Brain (organoid and tissue), 16 donors: ENCODE measurements at places on chromosomes 6 and 20.

DNA sequence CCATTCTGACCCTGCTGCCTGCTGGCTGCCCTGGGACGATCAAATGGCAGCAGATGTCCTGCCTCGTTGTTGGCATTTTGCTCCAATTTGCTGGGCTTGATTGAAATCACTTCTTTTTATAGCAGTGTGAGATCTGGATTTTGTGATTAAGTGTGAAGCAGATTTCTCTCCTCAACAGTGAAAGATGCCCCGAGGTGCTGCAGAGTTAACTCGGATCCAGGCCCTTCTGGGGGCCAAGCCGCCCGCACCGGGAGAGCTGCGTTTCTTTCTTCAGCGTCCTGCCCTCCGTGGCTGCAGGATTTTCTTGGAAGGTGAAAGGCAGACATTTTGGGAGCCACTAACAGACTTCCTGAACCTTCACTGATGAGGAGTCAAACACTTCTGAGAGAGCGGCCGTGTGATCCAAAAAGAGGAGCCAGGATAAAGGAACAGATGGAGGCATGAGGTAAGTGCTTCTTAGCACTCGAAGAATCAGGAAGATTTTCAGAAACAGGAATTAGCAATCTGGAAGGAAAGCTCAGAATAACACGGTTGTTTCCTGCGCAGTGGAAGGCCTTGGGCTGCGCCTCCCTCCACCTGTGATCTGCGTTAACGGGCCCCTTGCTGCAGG lies 139.5 kb upstream of the AFDN start:
- peak; percentile 94 for DNase-seq

GRCh38 chr20:61608275-61609085 lies 356.4 kb downstream of the CDH4 start:
- no peak for DNase-seq

- DNase-seq = no peak
These were observed 11.2 kb upstream of the ZNF76 start for GRCh38 chr6:35248300-35248699.

GRCh38 chr20:45355209-45356084 lies 7.2 kb upstream of the SDC4 start:
- DNase-seq = no peak

GRCh38 chr6:45555981-45556771 lies 178.4 kb upstream of the SUPT3H start:
- peak; percentile 24 for DNase-seq

DNA sequence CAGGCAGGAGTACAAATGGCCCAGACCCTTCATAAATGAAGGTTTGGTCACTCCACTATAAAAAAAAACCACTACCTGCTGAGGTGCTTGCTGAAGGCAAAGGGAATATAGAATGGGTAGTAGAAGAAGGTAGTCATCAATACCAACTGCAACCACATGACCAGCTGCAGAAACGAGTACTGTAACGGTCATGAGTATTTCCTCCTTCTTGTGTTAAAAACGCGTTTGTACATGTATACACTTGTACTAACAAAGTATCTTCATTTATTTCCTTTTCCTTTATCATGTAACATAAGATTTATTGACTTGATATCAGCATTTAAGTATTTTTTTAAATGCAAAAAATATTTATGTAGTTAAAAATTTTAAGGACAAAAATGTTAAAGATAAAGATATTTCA lies 238.6 kb downstream of the TFAP2B start:
- no peak for DNase-seq

DNA sequence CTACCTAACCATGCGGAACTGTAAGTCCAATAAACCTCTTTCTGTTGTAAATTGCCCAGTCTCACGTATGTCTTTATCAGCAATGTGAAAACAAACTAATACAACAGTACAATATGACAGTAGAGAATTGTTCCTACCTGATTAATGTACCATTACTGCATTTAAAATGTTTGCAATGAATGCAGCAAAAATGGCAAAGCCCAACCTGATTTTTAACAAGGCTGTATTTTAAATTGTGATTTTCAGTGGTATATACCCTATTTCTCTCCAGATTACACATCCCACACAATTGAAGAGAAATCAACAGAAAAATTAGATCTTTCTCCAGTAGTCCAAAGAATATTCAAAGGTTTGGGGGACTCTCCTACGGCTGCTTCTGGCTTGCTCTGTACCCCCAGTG lies 3.3 kb upstream of the PCSK2 start:
- no peak for DNase-seq

DNA sequence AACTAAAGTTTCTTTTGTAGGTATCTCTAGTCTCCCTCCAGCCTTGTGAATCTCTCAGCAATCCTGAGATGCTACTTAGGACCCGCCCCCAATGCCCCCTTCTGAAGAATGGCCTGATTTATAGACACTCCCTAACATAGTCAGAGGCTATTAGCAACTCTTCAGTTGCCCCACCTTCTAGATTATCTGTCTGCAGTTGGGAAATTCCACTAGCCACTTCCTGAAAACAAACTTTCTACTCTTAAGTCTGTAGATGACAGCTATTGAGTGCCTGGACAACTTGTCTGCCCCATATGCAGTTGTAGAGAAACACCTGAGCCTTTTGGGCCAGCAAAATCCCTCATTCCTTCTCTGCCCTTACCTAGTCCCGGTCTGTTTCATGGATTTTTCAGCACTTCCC lies 188.2 kb upstream of the PREP start:
- no peak for DNase-seq

DNA sequence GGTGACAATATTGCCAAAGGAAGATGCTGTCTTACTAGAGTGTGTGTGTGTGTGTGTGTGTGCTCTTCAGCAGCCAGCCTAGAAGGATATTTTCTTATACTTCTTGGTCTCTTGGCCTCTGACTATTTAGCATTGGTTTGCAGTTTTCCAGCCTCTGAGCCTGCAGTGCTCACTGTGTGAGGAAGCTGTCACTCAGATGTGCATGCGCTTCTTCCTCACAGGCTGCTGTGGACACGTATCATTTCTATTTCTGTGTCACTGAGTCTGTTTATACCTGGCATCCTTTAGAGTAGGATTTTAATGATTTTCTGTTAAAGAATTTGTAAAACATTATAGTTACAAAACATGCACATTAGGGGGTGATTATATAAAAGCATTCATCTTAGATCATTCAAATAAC lies 83.3 kb downstream of the ALDH8A1 start:
- DNase-seq = no peak

DNA sequence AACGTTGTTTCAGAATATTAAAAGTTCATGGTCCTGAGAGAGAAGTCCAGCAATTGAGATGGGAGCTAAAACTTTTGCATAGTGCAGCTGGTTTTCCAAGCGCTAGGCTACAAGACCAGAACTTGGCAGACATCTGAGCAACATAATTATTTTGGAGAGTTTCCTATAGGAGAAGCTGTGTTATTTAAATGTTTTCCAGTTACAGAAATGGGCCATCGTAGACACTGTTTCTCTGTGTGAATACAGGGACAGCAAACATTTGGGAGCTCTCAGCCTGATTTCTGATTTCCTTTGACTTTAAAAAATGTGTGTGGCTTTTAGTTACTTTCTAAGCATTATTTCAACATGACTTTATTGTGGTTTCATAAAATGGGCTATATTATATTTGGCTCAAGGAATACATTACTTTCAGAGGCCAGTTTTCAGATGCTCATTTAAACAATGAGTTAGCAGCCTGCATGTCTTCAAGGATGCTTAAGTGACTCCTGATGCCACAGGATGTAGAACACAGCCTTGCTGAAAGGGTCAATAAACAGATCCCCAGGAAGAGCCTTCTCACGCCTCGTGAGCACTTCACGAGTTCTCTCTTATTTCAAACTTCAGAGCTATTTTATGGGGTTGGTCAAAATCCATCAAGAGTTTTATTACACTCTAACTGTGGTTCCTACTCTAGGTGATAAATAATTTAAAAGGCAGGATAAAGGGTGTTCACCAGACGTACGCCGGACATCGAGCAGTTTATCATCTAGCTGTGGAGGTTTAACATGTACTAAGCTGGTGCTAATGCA lies 193.8 kb downstream of the SMOC2 start:
- DNase-seq = no peak

DNA sequence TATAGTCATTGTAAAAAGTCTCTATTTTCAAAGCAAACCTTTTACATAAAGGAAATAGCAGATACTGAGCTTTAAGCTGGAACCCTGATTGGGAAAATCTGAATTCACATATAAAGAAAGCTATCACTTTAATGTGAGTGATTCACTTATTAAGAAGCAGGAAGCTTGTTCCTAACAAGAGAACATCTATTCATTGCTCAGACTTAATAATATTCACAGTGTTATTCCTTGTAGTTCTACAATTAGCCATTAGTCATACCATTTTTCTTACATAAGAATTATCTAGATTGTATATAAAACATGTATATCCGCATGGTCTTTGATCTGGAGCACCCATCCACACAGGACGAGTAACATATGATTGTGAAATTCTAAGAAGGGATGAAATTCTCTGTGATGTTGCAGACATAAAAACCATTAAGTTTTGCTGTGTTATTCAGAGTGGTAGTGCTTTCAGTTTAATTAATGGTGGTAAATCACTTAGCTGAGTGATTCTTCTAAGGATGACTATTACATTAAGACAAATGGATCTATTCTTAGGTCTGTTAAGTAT lies 71.1 kb upstream of the FOXQ1 start:
- DNase-seq = no peak

- DNase-seq = no peak
These were observed 23.3 kb downstream of the C20orf173 start for GRCh38 chr20:35506179-35506578.

DNA sequence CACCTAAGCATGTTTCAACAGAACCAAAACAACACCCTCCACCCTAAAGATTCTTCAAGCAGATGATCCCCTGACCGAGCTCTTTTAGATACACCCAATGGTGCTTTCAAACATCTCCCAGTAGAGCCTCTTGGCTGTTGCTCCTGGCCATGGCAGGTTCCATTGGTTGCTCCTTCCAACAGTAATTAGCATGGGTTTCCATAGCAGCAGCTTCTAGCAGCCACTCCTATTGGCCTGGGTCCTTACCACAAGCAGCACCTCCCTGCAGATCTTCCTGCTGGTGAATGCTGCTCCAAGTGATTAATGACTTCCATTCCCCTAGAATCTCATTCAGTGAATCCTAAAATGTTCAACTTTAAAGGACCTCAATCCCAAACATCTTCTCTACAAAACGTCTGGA lies 13.9 kb downstream of the CCN2 start:
- no peak for DNase-seq

DNA sequence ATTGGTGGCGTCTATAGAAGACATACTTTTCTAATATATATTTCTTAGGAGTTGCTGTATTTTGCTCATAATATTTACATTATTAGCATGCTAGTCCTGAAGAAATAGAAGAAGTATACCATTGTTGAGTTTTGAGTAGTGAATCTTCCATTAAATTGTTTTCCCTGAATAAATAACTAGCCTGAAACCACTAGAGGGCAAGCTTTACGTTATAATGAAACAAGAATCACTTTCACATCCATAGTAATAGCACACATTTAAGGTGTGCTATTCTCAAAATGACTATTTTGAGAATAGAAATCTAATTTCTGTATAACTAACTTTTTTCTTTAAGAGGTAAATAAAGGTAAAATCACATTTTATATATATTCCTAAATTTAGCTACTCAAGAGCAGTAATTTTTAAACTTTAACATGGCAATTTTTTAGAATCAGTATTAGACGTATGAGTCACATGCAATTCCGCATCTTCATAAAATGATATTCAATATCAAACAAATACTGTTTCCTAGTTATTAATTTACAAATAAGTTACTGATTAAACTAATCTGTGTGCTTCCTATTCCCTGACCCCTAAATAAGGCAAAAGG lies 213.2 kb upstream of the MANEA start:
- DNase-seq = peak; percentile 44

GRCh38 chr20:61288331-61288784 lies 36.3 kb downstream of the CDH4 start:
- peak; percentile 50 for DNase-seq

DNA sequence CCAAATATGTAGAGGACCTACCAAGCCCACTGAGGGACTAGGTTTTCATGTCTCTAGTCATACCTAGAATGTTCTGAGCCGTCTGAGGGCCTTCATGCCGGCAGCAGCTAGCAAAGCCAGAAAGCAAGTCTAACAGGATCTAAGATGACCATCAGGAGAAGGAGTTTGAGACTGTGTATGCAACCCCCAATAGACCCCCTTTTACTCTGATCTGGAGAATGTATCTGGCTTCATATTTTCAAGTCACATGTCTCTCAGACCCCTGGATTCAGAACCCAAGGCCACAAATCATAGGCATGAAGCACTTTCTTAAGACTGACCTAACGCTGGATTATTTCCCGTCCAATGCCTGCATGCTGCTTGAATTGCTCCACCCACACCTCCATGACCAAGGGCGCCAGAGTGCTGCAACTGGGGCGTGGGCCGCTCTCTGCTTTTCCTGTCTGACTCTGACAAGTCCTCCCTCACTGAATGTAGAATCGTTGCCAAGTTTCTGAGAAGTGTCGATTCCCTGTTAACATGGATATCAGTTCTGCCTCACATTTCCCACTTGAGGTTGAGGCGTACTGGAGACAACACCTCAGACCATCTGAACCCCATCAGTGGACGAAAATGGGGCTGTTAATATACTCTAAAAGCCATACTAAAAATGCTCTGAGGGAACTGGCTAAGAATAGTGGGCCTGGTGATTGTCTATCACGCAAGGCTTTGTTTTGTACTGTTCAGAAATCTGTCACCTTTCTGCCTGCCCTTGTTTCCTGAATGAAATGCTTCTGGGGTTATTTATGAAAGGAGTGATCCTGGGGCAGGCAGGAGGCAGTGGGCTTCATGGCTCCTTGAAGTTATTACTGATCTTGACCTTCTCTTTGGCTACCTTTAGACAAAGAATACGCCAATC lies 23.9 kb upstream of the ASXL1 start:
- DNase-seq = no peak

DNA sequence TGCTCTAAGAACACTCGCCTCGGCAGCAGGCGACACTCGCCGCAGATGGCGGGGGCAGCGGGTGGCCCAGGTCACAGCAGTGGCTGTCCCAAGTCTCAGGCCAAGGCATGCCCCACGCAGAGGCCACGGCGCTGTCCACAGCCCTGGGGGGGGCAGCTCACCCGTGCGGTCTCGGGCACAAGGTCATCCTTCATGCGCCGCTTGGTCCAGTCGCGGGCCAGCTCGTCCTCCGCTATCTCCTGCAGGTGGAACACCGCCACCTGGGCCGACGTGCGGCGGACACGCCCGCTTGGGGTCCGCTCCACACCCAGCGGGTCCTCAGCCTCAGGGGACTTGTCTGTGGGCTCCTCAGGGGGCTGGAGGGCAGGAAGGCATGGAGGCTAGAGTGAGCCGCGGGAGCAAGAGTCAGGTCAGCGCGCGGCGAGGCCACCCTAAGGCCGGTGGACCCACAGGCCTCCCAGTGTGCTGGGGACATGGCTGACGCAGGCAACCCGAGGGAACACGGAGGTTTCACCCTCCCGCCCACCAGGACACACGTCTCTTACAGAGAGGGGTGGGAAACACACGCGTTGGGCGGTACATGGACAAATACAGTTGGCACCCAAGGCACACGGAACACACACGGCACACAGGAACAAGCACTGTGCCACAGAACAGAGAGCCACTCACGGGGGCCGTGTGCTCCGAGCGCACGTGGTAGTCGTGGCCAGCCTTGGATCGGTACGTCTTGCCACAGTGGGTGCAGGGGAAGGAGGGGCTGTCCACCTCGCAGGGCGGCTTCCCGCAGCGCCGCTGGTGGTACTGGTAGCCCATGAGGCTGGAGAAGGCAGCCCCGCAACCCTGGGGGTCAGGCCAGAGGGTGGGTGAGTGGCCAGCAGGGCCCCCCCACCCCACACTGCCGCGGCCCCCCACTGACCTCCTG lies 6.5 kb upstream of the UCKL1 start:
- no peak for DNase-seq

GRCh38 chr20:36756496-36756895 lies 10.6 kb upstream of the NDRG3 start:
- DNase-seq = no peak

GRCh38 chr6:120355822-120356221 lies 978.5 kb downstream of the TBC1D32 start:
- DNase-seq = no peak
